ENCODE measurements at places on chromosomes 2 and 18. TPM values are rescaled to one million over a fixed set of nuclear protein-coding genes. Genes with fewer than 3 reads are reported as not detected.

GRCh38 chr18:10685484-10685883, 159.7 kb downstream of the NAPG start:
- no peak for DNase-seq

CDK15 gene
- total RNA-seq = 33.0 TPM

DNA sequence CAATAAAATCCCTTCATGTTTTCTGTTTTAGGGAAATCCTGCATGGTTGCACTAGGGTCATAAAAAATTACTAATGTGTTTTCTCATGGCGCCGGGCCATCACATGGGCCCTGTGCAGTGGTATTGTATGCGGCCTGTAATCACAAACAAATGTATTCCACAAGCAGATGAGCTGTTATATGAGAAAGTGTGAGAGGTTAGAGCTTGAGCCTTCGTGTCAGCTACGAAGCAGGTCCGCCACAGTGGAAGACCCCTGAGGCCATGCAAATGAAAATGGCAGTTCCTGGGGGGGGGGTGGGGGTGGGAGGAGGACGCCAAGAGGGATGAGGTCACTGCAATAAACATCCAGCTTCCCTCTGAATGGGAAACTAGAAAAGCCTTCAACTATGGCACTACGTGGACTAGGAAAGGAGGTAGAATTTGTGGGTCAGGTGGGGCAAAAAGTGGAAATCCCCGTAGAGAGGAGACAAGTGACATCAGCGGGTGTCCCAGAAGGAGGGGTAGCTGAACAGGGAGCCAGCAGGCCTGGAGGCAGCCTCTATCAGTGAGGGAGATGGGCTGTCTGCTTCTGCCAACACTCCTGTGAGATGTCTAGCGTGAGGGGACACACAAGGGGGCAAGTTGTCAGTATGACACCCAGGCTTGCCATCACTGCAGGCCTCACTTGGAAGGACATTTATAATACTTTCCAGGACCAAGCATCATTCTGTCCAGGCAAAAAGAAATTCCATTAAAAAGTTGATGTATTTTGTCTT, 130.3 kb upstream of the CTAGE1 start:
- DNase-seq = peak; percentile 53

DNA sequence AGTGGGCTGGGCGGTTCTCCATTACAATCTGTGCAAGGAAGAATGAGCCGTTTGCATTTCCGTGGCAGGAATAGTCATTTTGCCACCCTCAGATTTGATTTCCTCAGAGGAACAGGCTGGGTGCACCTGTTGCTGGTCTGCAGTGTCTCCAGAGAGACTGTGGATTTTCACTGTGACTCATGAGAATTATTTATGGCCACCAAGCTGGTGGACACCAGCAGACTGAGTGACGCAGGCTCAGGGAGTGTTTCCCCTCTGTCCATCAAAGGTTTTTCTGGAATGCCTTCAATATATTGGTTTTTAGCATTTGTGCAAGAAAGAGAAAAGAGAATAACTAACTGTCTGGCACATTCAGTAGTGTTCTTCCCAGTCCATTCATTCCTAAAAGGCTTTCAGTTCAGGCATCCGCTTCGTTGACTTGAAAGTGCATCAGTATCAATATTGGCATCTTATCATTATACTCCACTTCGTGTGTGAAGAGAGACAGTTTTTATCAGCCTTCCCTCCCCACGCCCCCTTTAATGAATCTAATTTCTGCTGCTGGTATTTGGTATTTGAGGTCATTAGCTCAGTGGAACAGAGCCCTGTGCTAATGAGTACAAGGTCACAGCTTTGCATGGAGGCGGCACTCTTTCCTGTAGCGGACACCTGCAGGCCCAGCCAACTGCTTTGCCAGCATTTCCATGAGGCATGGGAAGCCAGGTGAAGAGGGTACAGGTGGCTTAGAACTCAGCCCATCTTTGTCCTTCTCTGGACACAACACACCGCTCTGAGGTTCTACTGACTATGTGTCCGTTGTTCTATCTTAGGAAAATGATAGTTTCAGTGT, 39.9 kb downstream of the PRKCE start:
- no peak for DNase-seq

DNA sequence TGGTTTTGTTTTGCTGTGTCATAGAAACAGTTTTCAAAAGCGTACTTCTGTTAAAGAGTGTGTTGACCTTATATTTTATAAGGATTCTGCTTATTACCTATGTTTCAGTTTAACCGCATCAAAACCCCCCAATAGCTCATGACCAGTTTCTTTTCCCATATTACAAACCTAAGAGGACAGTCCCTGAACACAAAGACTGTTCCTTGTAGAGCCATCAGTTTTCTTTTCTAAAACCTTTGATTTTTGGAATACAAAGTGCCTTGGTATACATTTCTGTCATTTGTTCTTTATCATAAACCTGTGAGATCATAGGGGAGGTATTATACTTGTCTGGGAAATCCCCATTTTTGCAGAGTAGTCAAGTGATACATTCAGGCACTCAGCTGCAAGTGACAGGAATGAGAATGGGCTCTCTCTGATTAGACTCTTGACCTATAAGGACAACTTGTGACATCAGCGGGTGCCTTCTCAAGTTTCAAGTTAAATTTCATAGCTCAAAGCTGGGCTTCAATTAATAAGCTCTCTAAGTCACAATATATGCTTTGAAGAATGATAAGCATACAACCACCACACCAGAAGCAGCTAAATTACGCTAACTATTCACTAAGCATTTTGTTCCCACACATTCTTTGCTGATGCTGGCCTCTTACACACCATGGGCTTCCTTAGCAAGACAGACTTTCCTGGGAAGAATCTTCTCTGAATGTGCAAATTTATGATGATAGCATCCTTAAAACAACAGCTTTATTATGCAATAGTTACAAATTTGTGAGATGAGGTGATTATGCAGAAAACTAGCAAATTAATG, 97.5 kb upstream of the CD302 start:
- peak; percentile 11 for DNase-seq

LRPPRC gene
- total RNA-seq = 36.0 TPM

ALK gene
- not detected for total RNA-seq

GRCh38 chr2:222756362-222756831, 84.9 kb downstream of the MOGAT1 start:
- DNase-seq = no peak

DNA sequence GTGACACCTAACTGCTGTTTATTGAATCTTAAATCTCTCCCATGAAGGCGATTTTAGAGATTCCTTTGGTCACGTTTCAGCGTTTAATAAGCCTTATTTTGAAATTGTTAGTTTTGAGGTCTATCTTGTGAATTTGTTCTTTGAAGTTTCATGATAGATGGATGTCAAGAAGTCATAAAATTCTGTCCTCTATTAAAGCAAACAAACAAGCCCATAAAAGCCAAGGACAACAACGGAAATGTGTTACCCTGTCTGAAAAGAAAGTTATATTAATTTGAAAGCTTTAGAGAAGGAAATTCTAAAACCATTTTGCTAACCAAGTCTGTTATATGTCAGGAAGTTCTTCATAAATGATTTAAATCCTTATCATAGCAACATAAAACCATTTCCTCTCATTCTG, 7.0 kb upstream of the CAVIN2 start:
- no peak for DNase-seq

- DNase-seq = peak; percentile 19
Observed at GRCh38 chr2:186780701-186781316, 68.2 kb downstream of the ZSWIM2 start.

RNPEPL1 gene
- 3.9 TPM for total RNA-seq

MAP3K19 gene
- not detected for total RNA-seq

DNA sequence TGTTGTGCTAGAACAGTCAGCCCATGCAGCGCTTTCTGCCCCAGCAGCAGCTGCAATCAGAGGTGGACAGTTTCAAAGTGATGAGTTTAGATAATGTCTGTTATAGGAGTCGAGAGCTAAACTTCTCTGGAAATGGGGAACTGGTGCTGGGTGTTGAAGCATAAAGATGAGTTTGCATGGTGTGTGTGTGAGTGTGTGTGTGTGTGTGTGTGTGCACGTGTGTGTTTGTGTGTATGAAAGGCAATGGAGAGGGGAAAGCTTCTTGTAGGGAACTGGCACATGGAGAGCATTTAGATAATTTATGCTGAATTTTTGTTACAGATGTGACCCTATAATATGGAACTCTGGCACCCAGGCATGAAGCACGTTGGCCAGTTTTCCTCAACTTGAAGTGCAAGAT, 22.7 kb downstream of the ICOS start:
- DNase-seq = no peak

GRCh38 chr18:3665204-3665603, 215.2 kb downstream of the TGIF1 start:
- DNase-seq = no peak

UGT1A10 gene
- not detected for total RNA-seq

Measured in IMR-90 (cell line).